Fibroblast of skin of left quadriceps (primary cell): ENCODE measurements at places on chromosomes 16 and 17.

DNA sequence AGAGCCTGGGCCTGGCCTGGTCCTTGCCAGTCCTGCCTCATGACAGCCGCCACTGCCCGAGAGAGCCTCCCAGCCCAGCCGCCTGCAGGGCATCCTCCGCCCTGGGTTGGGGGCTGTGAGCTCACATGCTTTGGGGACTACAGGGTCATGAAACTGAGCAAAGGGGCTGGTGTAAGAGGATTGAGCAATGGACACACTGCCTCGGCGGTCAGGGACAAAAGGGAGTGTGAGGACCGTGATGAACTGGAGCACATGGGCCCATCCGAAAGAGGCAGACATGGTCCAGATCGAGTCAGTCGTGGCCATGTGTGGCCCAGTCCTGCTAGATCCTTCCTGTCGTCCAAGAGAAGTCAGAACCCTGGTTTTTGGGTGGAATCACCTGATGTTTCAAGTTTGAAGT, 52.3 kb downstream of the GSG1L start:
- DNase-seq = no peak

DNA sequence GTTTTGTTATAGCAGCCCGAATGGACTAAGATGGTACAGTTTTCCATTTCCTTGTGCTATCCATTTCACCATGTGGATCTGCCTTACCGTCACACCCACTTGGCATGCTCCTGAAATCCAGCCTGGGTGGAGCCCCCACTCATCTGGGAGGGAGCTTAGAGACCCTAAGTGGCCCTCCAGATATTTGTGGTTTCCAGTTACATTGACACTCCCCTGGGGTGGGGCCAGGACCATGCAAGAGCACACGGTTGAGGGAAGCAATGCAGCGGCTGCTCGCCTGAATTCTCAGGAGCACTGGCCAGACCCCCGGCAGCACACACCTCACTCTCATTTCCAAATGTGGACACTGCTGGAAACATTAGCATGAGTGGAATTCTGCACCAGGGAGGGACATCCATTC, 231.1 kb downstream of the UTP18 start:
- no peak for DNase-seq

- DNase-seq = no peak
Observed at GRCh38 chr17:40795019-40795667, 4.6 kb downstream of the KRT28 start.

DNA sequence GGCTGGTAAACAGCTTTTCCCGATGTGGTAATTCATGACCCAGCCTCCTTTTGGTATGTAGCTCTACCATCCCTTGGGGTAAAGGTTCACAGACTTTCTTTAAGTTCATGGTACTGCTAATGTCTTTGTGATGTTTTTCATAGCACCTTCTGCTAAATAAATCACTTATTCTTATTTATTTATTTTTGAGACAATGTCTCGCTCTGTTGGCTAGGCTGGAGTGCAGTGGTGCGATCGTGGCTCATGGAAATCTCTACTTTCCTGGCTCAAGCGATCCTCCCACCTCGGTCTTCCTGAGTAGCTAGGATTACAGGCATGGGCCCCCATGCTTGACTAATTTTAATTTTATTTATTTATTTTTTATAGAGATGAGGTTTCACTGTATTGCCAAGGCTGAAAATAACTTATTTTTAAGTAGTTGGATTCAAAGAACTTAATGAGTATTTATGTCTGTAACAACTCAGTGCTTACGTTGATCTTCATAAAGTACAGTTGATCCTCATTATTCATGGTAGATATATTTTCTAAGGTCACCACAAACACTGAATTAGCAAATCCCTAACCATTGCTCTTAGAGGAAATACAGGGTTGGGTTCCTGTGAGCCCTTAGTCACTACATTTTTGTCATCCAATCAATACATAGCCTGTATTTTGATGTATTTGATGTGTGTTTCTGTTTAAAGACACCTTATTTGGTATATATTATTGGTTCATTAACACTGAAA, 97.1 kb downstream of the SHISA9 start:
- no peak for DNase-seq

DNA sequence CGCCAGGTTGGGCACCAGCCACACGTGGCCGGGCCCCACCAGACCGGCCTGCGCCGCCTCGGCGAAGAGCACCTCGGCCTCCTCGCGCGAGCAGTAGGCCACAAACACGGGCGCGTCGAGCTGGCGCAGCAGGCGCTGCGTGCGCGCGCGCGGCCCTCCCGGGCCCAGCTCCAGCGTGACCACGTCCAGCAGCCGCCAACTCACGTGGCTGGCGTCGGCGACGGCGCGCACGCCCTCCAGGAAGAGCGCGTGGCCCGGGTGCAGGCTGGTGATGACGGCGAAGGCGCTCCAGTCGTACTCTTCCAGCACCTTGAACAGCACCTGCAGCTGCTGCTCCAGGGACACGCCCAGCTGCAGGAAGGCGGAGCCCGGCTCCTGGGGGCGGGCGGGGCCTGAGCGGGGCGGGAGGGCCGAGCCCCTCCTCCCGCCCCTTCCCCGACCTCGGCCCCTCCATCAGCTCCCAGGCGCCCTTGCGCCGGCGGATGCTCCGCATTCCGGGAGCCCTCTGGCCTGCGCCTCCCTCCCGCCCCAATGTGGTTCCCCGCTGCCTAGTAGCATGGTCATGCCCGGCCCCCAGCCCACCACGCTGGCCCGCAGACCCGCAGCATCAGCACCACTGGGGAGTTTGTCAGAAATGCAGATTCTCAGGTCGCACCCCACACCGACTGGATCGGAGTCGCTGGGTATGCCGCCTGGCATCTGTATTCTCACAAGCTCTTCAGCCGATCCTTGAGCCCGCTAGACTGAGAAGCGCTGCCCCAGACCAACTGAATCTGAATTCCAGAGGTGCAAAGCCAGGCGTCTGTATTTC, 7.2 kb downstream of the GRIN2C start:
- no peak for DNase-seq

GRCh38 chr17:70181376-70181775, 12.0 kb downstream of the KCNJ2 start:
- DNase-seq = no peak

- DNase-seq = no peak
Observed at GRCh38 chr16:79390481-79391051, 210.0 kb downstream of the MAF start.

DNA sequence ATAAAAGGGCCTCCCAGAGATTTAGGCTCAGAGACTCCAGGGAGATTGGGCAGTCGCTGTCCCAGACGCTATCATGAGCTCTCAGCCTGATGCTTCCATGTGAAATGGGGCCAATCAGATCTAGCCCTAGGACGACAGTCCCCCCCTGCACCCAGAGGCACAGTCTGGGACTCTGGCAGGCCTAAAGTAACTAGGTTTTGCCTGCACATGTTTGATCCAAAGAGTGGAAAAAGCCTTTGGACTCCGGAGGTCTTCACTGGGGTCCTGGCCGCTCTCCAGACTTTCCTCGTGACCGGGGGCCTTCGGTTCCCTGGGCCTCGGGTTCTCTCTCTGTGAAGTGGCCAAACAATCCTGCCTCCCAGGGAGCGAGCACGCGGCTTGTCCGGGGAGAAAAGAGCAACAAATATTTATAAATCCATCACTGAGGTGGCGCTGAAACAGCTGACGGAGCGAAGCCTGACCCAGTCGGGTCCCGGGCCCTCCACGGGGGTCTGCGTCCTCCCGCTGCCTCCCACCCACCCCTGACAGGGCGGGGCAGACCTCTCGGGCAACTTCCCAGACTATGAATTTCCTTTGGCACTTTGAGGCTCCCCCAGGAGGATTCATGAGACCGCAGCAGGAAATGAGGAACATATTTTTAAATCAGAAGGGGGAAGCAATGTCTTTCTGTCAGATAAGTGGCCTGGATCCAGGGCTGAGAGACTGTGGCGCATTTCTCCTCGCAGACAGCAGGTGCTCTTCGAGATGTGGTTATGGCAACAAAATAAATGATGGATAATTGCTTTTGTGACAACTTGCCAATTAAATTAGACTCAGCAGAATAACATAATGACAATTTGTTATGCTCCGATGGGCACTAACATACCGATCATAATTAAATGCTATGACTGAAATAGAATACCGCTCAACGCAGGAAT, 38.9 kb downstream of the MRPS23 start:
- DNase-seq = peak; percentile 33

- no peak for DNase-seq
Observed at GRCh38 chr16:30934827-30935557, 11.6 kb downstream of the FBXL19 start.

DNA sequence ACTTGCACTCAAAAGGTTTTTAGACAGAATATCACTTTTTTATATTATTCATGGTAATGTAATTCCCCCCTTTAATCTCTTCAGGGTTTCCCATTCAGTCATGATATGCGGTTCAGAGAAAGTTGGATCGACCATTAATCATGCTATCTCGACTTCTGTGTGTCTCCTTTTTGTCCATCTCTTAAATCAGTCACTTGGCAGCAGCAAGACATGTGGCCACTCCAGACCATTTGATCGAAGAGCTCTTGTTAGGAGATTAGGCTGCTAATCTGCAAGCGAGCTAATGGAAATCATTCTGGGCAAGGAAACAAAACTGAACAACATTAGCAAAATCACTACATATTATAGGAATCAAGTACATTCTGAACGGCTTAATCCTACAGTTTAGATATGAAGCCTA, 449.9 kb downstream of the WWOX start:
- DNase-seq = no peak

- DNase-seq = no peak
Observed at GRCh38 chr17:44351464-44351863, 6.4 kb downstream of the GRN start.

DNA sequence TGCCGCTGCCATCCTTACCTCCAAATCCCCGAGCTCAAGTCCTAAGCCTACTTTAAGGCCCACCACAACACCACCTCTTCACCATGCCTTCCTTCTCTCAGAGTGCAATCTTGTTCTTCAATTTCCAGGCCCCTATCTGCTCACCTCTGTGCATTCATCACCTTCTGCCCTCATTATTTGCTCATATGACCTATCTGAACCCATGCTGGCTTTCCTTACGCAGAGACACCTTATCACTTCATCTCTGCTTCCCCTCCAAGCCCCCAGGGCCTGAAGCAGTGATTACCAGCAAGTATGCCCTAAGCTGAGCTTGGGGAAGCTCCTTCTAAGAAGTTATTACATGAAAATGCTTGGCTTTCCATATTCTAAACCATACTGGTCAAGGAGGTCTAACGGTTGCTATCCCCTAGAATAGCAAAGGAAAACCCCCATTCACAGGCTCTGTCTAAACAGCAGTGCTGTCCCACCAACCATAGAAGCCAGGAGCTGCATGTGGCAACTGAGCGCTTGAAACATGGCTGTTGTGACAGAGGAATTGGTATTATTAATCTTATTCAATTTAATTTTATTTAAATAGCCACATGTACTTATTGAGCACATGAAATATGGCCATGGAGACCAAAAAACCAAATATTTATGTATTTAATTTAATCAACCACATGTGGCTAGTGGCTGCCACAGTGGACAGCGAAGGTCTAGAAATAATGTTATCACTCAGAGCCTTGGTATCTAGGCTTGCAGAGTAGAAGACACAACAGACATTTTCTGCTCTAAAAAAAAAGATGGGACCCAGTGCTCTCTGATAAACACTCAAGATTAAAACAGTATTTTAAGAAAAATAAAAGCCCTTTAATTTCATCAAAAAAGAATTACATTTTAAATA, 13.9 kb downstream of the USP7 start:
- no peak for DNase-seq

DNA sequence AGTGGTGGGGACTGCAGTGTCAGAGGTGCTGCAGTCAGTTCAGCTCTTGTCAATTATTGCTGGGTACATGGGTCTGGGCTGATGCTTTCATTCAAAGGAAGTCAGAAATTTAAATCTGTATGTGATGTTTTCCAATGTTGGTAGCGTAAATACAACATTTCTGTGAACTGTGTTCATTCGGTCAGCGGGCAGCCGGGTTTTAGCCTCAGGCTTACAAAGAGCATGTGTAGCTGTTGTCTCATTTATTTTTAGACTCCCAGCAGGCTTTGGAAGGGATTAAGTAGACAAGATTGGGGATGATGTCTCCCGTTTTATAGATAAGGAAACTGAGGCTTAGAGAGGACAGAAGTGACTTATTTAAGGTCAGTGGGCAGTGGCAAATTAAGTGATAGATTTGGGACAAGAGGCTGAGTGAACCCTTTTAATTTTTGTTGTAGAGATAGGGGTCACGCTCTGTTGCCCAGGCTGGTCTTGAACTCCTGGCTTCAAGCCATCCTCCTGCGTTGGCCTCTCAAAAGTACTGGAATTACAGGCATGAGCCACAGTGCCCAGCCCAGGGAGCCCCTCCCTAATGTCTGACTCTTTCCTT, 8.1 kb downstream of the AQP8 start:
- no peak for DNase-seq

GRCh38 chr17:63529711-63530556, 6.8 kb downstream of the KCNH6 start:
- DNase-seq = no peak

- no peak for DNase-seq
Observed at GRCh38 chr16:4395055-4395726, 21.2 kb downstream of the CORO7 start.

- no peak for DNase-seq
Observed at GRCh38 chr17:48719642-48720265, 2.6 kb downstream of the PRAC1 start.

DNA sequence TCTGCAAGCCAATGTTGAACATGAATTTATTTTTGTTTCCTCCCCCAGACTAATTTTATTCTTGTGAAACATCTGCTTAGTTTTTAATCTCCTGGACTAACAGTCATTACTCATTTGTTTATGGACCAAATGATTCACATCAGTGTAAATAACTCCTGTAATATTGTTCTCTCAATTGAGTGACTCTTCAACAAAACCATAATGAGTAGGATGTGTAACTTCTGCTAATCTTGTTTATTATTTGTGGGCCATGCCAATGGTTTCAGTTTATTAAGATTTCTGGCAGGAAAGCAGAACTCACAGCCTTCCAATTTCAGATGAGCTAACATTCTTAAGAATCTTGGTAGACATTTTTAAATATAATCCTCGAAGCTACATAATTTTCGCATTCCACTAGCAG, 1216.3 kb upstream of the GOT2 start:
- no peak for DNase-seq

GRCh38 chr16:65268331-65268730, 146.5 kb upstream of the CDH11 start:
- no peak for DNase-seq
